Ovary (tissue), 10 donors: ENCODE measurements at places on chromosomes 1 and 21. TPM values are rescaled to one million over a fixed set of nuclear protein-coding genes. Genes with fewer than 3 reads are reported as not detected.

DNA sequence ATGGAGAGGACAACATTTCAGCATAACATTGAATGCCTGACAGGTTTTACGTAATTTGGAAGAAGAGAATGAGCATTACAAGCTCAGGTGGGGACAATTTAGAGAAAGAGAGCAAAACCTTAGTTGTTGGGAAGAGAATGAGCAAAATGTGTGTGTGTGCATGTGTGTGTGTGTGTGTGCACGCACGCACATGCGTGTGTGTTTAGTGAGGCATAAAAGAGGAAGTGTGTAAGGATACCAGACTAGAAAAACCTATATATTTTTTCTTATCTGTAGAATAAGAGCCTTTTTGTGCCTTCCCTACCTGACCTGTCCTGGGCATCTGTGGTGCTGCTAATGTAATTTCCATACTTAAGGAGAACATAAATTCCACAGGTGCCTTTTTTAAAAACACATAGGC, 99.0 kb upstream of the PLXNA2 start:
- DNase-seq: no peak

DNA sequence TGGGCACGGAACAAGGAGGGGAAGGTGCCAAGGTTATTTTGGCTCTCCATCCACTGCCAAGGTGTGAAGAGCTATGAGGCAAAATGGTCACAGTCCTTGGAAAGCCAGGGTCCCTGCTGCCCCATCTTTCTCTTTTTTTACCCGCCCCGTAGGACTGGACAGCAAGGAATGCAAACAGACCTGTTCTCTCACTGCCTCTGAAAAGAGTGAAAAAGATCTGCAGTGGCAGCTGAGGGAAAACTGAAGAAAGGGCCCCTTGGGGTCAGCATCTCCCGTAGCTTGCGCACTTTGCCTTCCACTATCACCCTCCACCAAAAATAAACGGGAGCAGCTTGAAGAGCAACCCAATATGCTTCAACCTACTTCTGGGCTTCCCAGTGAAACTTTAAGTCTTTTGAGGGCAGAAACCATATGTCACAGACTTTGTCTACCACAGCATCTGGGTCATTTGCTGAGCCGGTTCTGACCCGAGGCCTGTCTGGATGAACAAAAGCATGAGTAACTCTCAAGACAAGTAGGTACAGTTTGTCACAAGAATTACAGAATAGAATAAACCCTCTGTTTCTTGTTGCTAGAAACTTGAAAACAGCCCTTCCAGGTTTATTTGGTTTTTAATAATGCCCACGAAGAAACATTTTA, 9.4 kb upstream of the KIF14 start:
- DNase-seq: no peak

DNA sequence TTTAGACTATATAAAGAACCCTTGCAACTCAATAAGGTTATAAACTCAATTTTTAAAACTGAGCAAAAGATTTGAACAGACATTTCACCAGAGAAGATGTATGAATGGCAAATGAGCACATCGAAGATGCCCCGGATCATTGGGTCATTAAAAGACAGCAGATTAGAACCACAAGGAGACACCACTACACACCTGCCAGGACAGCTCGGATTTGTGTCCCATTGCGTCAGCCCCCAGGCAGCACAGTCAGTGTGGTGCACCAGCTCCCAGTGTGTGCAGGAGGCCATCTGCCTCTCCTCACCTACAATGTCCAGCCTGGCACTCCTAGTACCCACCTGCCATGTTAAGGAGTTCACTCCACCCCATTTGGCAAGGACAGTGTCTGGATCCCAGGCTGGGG, 61.1 kb upstream of the LRP8 start:
- DNase-seq: no peak

GRCh38 chr1:228937851-228938536, 202.7 kb downstream of the RHOU start:
- no peak for DNase-seq

GRCh38 chr1:227321035-227321434, 2.7 kb upstream of the CDC42BPA start:
- DNase-seq: no peak

DNA sequence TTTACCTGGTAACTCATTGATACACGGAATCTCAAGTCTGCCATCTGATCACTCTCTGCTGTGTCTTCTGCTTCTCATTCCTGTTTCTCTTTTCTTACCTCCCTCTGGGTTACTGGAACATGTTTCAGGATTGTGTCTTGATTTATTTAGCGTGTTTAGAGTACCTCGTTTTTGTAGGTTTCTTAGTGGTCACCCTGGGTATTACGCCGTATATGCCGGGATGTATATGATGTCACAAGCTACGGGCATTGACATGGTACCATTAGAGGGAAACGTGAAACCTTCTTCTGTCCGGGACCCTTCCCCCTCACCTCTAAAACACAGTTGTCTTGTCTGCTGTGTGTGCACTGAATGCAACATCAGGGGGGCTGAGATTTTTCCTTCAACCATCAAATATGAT, 2.8 kb downstream of the ACTRT2 start:
- no peak for DNase-seq

GRCh38 chr1:55155522-55155921, 59.6 kb downstream of the USP24 start:
- DNase-seq: no peak

- no peak for DNase-seq
Observed at GRCh38 chr1:165852871-165853270, 25.5 kb downstream of the UCK2 start.

DNA sequence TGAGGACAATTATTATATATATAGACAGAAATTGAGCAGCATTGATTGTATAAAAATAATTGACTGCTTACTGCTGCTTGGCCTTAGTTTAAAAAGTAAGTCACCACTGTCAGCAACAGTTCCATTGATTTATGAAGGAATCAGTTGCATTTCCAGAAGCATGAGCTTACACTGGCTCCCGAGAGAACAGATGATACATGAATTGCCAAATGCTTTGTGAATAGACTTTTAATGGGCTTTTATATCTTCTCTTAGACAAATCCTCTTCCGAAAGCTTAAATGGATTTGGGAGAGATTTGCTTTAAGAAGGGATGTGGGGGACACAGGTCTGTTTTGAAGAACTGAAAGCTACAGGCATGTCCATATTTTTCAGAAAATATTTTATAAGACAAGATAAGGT, 7.5 kb downstream of the FHAD1 start:
- no peak for DNase-seq

DNA sequence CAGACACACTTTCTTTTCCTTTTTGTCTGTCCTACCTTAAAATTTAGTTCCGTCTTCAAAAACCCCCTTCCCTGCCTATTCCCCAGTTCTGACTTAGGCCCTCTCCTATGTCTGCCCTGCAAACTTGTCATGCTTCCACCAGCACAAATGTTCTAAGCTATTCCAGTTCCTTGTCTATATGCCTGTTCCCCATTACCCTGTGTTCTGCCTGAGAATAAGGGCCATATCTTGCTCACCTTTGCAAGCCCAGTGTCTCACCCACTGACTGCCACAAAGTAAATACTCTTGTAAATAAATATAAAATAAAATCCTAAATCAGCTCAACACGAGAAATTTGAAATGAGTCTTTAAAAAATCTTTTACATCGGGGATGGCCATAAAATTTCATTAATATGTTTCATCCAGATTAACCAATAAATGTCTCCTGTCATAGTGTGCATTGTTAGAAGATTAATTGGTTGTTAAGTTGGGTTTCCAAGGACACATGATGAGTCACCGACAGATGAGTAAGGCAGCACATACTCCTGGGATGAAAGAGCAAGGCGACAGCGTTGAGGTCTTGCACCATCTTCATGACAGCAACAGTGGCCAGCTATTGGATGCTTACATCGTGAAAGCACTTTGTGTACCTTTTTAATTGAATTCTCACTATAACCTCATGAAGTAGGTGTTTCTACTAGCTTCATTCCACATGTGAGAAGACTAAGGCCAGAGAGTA, 92.6 kb upstream of the NGF start:
- DNase-seq: no peak

DNA sequence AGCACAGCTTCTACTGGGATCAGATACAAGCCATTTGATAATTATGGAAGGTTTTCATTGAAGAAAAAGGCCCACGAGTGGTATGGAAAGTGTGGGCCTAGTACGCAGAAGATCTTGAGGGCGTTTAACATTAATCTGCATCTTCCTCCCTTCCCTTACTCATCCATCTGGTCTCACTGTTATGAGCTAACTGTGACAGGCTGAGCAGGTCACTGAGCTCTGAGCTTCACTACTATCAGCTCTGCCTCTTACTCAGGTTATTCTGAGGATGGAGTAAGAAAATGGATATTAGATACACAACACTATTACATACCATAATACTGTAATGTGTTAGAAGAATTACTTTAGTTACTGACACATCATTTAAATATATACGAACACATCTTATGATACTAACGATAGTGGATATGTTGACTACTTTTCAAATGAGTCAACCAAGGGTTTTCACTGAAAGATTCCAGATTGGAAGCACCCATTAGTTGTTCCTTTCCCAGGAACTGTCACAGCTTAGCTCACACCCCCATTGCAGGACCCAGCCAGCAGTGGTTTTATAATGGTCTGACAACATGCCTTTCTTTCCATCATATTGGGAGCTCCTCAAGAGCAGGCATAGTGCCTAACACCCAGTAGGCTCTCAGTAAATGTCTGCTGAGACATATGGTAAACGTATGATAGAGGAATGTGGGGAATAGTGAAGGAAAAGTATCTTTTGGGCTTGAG, 97.8 kb upstream of the C8B start:
- no peak for DNase-seq

DNA sequence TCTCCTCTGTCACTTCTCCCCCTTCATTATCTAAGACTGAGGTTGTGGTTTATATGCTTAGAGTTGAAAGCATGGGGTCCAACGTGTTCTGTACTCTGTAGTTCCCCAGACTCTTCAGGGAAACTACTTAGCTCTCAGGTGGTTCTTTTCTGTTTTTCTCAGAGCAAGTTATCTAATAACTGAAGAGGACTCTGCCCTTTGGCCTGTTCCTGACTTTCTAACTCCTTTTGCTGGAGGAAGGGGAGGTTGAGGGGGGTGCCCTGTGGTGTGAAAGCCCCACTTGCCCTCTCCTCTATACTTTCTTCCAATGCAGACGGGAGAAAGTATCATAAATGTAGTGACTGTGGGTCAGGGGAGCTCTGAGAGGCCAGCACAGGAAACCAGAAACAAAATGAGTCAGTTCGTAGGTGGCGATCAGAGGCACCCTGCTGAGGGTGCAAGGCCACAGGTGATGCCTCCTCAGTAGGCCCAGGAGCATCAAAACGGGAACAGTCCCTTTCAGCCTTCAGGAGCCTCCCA, 5.0 kb downstream of the SLC25A44 start:
- no peak for DNase-seq

DNA sequence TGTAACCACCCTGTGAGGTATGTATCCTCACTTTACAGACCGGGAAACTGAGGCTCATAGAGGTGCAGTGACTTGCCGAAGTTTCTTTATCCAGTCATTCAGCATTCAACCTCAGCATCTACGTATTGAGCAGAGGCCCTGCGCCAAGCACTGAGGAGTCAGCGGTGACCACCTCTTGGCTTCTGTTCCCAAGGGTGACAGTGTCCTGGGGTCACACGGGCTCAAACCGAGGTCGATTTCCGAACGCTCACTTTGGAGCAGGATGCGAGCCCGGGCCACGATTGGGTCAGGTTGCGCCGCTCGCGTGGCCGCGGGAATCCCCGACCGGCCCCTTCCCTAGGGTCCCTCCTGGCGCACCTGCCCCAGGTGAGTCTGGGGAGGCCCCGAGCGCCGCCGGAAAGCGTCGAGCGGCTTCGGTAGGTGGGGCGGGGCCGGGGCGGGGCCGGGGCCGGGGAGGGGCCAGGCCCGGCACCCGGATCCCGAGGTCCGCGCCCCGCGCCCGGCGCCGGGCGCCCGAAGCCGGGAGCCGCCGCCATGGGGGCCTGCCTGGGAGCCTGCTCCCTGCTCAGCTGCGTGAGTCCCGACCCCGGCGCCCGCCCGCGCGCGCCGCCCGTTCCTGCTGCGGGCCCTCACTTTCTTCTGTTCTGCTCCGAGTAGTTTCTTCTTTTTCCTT, at the start of gene SERINC2:
SERINC2 (plus strand) TSS at position 482 of the 673 bp plus-strand sequence; CDS start at position 535, 53 bp downstream.
- DNase-seq: no peak

DNA sequence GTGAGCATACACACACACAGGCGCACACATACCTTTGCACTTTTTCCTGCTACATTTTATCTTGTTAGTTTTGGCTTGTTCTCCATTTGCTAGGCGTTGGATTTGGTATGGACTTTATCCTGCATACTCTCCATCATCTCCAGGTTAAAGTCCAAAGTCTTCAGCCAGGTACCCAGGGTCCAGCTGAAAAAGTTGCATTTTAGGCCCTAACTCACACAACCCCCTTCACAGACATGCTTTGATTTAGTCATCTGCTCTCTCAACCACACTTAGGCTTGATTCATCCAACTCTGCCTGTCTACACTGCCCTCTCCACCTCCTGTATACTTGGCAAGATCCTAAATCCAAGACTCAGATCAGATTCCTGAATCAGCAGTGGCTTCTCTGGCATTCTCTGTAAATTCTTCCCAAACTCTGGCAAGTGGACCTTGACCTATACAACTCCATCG, 10.7 kb upstream of the LAMB3 start:
- no peak for DNase-seq

DNA sequence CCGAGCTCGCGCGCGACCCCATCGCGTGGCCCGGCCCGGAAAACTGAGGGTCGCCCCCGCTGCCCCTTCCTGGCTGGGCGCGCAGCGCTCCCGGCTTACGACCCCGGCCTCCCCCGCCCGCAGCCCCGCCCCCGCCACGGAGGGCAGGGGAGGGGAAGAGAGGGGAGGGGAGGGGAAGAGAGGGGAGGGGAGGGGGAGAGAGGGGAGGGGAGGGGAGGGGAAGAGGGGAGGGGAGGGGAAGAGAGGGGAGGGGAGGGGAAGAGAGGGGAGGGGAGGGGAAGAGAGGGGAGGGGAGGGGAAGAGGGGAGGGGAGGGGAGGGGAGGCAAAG, 6.7 kb upstream of the ANKRD65 start:
- DNase-seq: peak; percentile 34

- DNase-seq: no peak
Observed at GRCh38 chr1:66245691-66246090, 288.3 kb upstream of the SGIP1 start.

GRCh38 chr1:223423641-223424233, 30.5 kb downstream of the CCDC185 start:
- DNase-seq: no peak

The TRNP1 gene
- 5.2 TPM for total RNA-seq

The LYPD8 gene
- total RNA-seq: not detected

The CATSPERE gene
- 3.2 TPM for total RNA-seq

The HES4 gene
- 5.2 TPM for total RNA-seq

The PGLYRP4 gene
- not detected for total RNA-seq

The AMY1A gene
- total RNA-seq: not detected

The B3GALT2 gene
- 3.3 TPM for total RNA-seq
